ENCODE measurements at places on chromosomes 3 and 15.

DNA sequence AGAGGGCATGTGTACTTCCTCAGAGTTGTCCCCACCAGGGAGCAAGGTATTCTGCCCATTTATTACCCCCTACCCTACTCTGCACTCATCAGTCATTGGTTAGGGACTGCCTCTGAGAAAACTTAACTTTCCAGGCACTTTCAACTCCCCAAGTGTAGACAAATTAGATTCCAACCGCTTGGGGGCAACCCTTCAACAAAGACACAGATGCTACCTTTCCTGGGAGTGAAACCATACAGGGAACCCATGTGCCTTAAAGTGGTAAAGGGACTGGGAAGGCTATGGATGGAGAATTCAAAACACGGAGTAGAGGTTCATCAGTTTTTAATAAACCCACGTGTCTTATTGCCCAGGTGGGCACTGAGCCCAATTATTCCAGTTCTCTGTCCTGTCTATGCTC, 19.4 kb upstream of the UBE2E2 start:
- DNase-seq, result peak; percentile 40

GRCh38 chr3:88219138-88219792, 69.5 kb downstream of the C3orf38 start:
- DNase-seq, result peak; percentile 76

- DNase-seq, result peak; percentile 68
Observed at GRCh38 chr3:69568951-69569350, 170.3 kb upstream of the MITF start.

DNA sequence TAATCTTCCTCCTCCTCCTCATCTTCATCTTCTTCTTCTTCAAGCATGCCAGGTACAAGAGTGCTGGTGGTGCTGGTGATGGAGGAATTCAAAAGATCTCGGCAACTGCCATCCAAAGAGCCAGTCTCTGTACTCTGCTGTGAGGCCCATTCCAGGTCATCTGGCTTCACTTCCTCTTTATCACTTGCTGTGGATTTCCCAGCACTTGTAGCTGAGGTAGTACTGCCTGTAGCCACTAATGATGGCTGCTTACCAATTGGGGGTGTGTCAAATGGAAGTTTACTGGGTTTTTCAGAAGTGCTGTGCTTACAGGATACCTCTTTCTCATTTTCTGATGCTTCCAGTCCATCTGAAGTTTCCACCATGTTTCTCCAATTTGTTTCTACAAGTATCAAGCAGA, 28.8 kb upstream of the SHC4 start:
- DNase-seq, result no peak

GRCh38 chr3:134694466-134694865, 43.6 kb upstream of the KY start:
- DNase-seq, result peak; percentile 30

- DNase-seq, result no peak
Observed at GRCh38 chr3:128563439-128563838, 70.4 kb upstream of the GATA2 start.

GRCh38 chr15:73897441-73898261, 24.3 kb downstream of the TBC1D21 start:
- DNase-seq, result no peak

- peak; percentile 87 for DNase-seq
Observed at GRCh38 chr15:70627734-70628548, 135.4 kb downstream of the UACA start.

DNA sequence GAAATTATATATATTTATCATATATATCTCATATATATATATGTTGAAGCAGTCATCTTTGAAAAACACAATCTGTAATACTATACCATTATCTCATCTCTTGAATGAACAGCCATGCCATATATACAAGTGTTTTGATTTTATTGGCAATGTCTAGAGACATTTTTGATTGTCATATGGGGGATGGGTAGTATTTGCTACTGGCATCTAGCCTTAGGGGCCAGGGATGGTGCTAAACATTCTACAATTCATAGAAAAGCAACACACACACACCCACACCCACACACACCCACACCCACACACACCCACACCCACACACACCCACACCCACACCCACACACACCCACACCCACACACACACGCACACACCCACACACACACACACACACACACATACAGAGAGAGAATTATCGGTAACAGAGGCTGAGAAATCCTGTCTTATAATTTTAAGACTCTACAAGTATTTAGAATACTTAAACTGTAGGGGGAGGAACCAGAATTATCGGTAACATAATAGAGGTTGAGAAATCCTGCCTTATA, 11.1 kb upstream of the PIK3R4 start:
- no peak for DNase-seq

DNA sequence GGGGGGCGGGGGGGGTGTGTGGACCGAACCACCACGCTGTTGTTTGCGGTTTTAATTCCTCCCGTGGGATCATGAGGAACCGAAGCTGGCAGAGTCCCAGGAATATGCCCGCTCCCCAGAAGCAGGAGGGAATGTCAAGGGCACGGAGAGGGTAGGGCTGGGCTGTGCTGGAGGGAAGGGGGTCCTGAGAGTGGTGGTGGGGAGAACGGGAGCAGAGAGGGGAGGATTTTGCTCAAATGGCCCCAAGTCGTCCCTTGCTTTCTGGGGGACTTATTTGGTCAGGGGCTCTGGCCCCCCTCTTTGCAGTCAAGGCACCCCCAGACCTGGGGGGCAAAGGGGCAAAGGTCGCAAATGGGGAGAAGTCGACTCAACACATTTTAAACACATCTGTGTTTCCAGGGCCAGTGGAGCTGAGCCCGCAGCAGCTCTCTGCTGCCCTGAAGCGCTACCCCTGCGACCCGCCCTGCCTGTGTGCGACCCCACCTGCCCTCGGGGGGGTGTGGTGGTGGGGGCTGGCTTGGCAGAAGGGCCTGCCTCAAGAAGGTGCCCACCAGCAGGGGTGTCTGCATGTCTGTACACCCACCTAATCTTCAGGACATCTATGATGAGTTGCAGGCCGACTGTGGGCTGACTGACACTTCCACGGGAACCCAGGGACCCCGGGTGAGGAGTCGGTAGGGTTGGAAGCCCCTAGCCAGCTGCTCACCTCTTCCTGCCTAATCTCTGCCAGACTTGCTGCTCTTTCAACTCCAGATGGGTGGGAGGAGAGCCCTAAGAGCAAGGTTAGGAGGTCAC, 602 bp upstream of the ATP2B2 start:
- DNase-seq, result no peak

DNA sequence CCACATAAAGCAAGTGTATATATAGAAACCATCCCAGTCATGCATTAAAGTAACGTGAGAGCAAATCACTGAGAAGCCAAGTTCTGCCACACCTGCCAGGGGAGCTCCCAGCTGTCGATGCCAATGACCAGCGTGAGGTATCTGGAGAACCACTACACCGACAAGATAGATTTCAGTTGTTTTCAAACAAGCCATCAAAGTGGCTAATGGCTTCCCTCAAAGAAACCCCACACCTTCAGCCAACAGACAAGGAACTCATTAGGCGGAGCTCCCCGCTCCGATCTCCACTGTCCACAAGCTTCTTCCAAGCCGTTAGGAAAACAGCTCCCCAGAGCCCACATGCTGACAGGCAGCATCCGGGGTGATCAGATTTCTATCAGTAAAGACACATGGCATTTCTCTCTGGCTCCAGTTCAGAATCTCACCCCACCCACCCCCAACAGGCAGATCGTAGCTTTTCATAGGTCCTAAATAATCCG, 54.2 kb upstream of the SPATA12 start:
- peak; percentile 79 for DNase-seq

GRCh38 chr3:16455966-16456365, 57.5 kb downstream of the RFTN1 start:
- DNase-seq, result no peak

- DNase-seq, result no peak
Observed at GRCh38 chr3:38019658-38020341, 9.6 kb downstream of the PLCD1 start.

DNA sequence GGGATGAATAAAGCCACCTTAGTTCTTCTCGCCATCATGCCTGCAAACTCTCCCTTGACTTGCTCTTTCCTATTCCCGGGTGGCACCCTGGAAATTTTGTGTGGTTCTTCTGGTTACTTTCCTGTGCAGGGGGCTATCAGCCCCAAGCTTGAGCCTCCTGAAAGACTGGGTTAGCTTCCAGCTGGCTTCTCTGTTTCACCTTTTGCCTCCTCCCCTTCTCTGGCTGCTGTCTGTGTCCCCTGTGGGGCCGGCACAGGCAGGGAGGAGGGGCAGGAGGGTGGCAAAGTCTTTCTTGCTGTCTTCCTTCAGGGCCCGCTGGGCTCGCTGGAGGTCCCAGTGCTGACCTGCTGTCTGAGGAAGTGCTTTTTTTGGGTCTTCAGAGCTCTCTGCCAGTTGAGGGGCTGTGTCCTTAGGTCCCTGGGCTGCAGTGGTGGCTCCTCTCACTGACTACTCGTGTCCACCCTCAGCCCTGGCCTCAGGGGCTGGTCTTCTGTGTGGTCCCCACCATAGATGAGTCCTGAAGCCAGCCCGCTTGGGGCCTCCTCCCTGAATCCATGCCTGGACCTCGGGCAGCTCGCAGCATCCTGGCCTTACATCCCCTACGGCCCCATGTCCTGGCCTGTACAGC, 196.5 kb downstream of the KLF13 start:
- DNase-seq, result no peak

GRCh38 chr3:128214056-128214455, 60.8 kb downstream of the EEFSEC start:
- DNase-seq, result no peak

GRCh38 chr3:177804032-177804431, 606.8 kb upstream of the TBL1XR1 start:
- DNase-seq, result no peak

- no peak for DNase-seq
Observed at GRCh38 chr3:66554178-66554577, 53.4 kb upstream of the LRIG1 start.

DNA sequence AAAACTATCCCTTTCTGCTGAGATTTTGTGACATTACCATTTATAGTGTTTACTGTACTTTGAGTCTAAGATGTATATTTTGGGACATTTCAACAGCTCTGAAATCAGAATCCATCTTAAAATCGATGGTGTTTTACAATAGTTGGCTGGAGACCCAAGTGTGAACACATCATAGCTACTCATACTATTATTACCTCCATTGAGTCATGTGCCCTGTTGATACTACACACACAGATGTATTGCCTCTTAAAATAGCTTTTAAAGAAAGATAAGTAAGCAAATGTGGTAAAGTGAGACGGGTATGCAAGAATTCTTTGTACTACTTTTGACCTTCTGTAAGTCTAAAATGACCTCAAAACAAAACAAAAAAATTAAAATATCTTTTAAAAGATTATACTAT, 6.7 kb downstream of the LMOD3 start:
- no peak for DNase-seq

DNA sequence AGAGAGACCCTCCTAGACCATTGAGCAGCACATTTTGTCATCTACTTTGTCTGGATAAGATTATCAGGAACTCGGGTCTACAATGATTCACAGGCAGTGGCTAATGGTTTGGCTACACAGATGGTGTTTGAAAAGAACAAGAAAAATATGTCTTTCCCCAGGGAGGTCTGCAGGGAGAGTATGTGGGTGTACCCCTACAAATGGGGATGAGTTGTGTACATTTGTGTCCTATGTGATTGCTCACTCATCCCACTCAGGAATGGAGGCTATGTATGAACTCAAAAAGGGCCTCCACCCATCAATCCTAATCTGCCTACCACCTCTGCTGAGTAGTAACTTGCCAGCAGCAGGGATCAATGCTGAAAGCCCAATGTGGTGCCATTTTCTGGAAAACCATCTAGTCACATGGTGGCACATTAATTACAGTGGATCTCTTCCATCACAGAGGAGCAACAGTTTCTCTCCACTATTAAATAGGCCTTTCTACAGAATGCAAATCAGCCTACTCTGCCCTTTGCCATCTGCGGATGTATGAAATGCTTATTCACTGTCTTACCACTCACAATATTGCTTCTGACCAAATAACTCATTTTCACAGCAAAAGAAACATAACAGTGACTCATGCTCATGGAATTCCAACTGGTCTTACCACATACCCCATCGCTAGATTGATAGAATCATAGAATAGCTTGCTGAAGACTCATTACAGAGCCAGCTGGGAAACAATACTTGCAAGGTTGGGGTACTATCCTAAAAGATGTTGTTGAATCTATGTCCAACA, 48.3 kb upstream of the TRIM42 start:
- no peak for DNase-seq

DNA sequence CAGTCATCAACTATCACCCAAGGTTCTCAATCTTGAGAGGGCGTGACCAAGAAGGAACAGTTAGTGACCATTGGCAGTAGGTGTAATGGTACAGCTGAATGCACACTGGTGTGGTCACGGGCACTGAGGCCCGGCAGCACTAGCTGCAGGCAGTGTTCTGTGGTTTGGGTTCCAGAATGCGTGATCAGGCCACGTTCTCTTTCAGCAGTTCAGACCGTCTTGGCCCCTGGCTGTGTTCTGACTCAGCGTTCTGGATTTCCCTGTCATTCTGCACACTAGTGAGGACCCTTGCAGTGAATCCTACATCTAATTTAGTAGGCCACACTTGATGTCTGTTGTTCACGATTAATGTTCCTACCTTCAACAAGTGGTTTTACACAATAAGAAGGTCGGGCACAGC, 220.5 kb upstream of the SLCO3A1 start:
- no peak for DNase-seq

DNA sequence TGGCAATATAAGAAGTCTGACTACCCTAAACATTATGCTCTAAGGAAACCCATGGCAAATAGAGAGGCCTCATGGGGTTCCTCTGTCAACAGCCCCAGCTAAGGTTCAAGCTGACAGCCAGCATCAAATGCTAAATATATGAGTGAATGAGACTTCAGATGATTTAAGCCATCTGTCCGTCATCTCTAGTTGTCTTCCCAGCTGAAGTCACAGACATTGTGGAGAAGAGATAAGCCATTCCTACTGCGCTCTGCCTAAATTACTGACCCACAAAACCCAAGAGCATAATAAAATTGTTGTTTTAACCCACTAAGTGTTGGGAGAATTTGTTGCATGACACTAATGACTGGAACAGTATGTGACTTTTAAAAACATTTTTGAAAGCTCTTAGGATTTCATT, 87.3 kb upstream of the IGSF10 start:
- no peak for DNase-seq

DNA sequence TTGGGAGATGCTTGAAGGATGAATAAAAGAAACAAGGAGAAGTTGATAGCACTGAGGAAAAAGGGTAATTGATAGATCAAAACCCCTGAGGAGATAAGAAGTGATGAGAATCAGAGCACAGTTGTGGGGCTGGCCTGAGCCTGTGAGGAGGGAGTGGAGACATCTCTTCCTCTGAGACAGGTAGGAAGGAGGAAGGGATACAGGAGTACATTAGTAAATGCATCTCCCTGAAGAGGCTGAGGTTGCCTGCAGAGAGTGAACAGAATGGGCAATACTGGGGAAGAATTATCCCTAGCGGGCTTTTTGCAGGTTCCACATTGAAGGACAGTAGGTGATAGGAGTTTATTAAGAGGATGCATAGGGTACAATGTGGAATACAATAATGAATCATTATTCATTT, 17.3 kb upstream of the SCAMP5 start:
- DNase-seq, result no peak

DNA sequence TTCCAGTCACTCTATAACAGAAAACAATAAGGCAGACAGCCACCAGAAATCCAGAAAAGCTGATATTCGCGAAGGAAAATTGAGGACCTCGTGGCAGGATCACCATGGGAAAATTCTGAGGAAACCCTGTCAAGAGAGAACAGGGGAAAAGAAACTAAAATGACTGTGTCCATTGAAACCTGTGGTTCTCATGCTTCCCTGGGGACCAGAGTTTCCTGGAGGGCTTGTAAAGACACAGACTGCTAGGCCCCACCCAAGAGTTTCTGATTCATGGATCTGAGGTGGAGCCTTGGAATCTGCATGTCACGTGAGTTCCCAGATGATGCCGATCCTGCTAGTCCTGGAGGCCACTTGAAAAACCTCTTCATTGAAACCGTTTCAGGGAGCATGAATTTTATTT, 420.5 kb downstream of the EPHB1 start:
- no peak for DNase-seq
